NCI-H2029 (cell line): ENCODE measurements at places on chromosomes 16 and 17.

- no peak for DNase-seq
These were observed 30.6 kb downstream of the IL21R start for GRCh38 chr16:27432558-27432957.

GRCh38 chr16:3171855-3172593 lies 16.0 kb upstream of the OR1F1 start:
- no peak for DNase-seq

- no peak for DNase-seq
These were observed 189.6 kb downstream of the MSI2 start for GRCh38 chr17:57445772-57446472.

GRCh38 chr16:89051521-89052166 lies 42.0 kb upstream of the ACSF3 start:
- no peak for DNase-seq

GRCh38 chr17:78879635-78880186 lies 23.3 kb downstream of the CEP295NL start:
- DNase-seq = no peak

GRCh38 chr17:78935419-78936323 lies 10.5 kb upstream of the TIMP2 start:
- DNase-seq = no peak
